ENCODE measurements at places on chromosomes 2 and 18. TPM values are rescaled to one million over a fixed set of nuclear protein-coding genes. Genes with fewer than 3 reads are reported as not detected.

DNA sequence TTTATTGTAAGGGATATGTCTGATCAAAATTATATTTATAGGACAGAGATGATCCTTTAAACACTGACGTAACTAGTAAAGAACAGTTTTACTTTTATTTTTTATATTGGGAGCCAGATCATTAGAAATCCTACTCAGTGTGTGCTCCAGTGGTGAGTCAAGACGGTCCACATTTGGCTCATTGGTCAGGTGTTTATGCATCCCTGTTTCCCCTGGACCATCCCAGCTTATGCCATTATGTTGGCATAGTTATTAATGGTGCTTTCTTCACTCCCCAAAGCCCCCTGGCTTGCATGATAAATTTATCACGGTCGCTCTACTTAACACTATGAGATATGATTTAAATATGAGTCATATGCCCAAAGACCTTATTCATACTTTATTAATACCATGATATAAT is 293.4 kb downstream of the XIRP2 start:
- no peaks in the 10 kb centered on the region for H3K4me1 ChIP-seq
- no peak overlapping the region for H3K4me3 ChIP-seq
- no peaks in the 10 kb centered on the region for H3K27me3 ChIP-seq
- DNase-seq: no peak

- H3K4me3 ChIP-seq: no peak overlapping the region
- H3K36me3 ChIP-seq: no peaks in the 10 kb centered on the region
Measured at GRCh38 chr2:179677077-179677688, 184.2 kb downstream of the ZNF385B start.

DNA sequence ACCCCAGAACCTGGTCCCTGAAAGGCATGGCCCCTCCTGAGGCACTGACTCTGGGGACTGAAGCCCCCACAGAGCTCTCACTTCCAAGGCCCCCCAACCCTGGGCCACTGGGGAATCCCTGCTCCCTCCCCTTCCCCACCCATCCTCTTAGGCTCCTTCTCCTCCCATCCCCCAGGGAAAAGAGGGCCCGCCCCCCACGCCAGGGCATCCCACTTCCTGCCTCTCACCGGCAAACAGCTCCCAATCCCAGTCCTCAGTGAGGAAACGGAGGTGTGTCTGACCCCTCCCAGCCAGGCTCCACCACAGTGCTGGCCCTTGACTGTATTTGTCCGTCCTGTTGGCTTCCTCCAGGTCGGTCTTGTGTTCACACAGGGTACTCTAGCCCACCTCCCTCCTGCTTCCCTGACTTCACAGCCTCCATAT is 35.0 kb upstream of the PTMA start:
- DNase-seq: peak; percentile 82
- H3K27ac ChIP-seq: peak overlapping the region; percentile 89
- H3K27me3 ChIP-seq: no peaks in the 10 kb centered on the region
- H3K36me3 ChIP-seq: no peaks in the 10 kb centered on the region
- peaks cover 49% of the 10 kb centered on the region for H3K4me1 ChIP-seq

Gene TDRD15
- 0.08 TPM for total RNA-seq

Gene GALNT14
- 1.0 TPM for total RNA-seq

Gene PROM2
- 0.37 TPM for total RNA-seq

Gene KCNG3
- total RNA-seq: not detected

Data from heart left ventricle (tissue), 16 donors.